ENCODE measurements at places on chromosomes 12 and 14. TPM values are rescaled to one million over a fixed set of nuclear protein-coding genes. Genes with fewer than 3 reads are reported as not detected.

KCNMB4 gene
- 7.9 TPM for total RNA-seq

DNAH10 gene
- total RNA-seq: 0.72 TPM

ZDHHC22 gene
- total RNA-seq: 0.24 TPM

NEUROD4 gene
- total RNA-seq: 3.4 TPM

INHBE gene
- total RNA-seq: 1.4 TPM

POTEG gene
- 1.2 TPM for total RNA-seq

OXA1L gene
- 20.7 TPM for total RNA-seq

CD163L1 gene
- total RNA-seq: 24.8 TPM
